ENCODE measurements at places on chromosomes 6 and 20. TPM values are rescaled to one million over a fixed set of nuclear protein-coding genes. Genes with fewer than 3 reads are reported as not detected.

DNA sequence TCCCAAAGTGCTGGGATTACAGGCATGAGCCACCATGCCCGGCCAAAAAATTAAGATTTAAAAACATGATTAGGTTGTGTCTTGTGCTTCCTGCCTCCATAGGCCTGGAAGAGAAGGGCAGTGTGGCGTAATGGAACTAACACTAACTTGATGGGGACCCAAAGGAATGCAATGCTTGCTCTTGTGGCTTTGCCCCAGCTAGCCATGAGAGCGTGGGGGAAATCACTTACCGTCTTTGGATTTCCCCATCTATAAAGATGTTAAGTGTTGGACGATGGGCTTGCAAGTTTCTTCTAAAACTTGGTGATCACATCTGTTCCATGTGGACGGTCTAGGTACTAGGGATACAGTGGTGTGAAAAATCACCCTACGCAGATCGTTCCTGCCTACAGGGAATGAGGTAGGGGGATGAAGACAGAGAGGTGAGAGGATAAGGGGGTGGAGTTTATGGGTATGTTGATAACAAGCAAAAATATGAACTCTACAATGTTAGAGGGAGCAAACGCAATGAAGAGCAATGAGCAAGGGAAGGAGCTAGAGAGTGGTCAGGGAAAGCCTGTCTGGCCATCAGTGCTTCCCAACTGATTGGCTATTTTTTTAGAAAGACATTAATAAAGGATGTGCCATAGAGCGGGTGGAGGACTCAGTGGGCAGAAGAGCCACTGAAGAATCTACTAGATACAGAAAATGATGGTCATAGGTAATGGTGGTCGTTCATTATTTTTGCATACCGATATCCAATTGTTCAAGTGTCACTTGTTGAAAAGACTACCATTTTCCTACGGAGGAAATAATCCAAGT lies 165.2 kb downstream of the BCAS1 start:
- no peak for DNase-seq

The ANKRD66 gene
- total RNA-seq: not detected

The HSF2 gene
- 7.5 TPM for total RNA-seq

The SLC26A8 gene
- not detected for total RNA-seq

DNA sequence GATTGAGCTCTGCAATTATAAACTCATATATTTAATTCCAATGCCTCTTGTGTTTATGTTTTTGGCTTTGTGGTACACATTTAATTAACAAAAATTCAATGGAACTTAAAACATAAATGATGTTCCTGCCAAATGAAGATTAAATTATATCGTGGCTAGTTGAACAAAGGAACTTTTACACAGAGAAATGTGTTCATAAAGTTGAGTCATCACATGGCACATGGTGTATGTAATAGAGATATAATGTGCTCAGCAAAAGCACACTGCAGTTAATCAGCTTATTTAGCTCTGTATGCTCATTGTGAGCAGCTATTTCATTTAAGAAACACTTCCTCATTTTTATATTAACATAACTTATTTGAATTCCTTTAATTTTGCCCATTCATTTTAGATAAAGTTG lies 1295.6 kb upstream of the CITED2 start:
- no peak for DNase-seq
